Liver (tissue), 10 donors: ENCODE measurements at places on chromosomes 2 and 18. TPM values are rescaled to one million over a fixed set of nuclear protein-coding genes. Genes with fewer than 3 reads are reported as not detected.

The GPAT2 gene
- total RNA-seq: 3.1 TPM

The UGT1A8 gene
- total RNA-seq: not detected

The STON1 gene
- 1.2 TPM for total RNA-seq

The RTKN gene
- 98.0 TPM for total RNA-seq

The RAMP1 gene
- 17.8 TPM for total RNA-seq

DNA sequence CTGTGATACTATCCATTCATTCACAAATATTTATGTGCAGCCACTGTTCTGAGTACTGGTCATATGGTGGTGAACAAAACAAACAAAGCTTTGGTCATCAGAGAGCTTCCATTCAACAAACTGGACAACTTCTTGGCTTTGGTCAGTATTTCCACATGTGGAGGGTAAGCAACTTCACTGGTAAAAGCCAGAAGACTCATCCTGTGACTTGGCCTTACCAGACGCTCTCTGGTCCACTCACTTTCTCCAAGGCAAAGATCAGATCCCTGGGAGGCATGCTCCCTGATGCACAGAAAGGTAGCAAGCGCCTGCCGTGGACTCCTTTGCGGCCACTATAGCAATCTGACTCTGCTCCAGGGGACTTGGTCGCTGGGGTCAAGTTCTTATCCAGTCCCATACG lies 179.5 kb downstream of the EN1 start:
- no peak for DNase-seq

DNA sequence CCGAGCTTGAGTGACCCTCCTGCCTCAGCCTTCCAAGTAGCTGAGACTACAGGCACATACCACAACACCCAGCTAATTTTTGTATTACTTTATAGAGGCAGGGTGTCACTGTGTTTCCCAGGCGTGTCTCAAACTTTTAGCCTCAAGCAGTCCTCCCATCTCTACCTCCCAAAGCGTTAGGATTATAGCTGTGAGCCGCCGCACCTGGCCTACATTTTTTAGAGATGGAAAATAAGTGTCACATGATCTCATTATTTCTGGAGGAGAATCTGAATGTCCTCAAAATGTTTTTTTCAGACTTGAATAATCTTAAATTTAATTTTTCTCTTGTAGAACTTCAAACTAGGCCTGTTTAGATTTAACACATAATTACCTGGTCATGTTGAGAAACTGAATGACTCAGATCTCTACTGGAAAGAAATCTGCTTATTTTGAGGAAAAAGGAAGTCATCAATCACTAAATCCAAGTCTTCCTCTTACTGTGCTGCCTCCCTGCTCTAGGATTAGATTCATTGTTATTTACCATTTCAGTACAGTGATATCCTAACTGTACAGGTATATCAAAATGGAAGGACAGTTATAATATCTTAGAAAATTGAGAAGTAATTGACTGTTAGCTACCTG lies 92.4 kb downstream of the COX7A2L start:
- no peak for DNase-seq
